Activated CD4-positive, alpha-beta T cell treated with anti-CD3 and anti-CD28 coated beads for 36 hours (primary cell): ENCODE measurements at places on chromosomes 6 and 20. TPM values are rescaled to one million over a fixed set of nuclear protein-coding genes. Genes with fewer than 3 reads are reported as not detected.

SSTR4 gene
- total RNA-seq: not detected

LPIN3 gene
- total RNA-seq: 4.0 TPM

MAFB gene
- total RNA-seq: not detected

GRCh38 chr20:24776755-24777271 lies 172.3 kb upstream of the CST7 start:
- DNase-seq: no peak
- H3K27me3 ChIP-seq: peaks cover 22% of the 10 kb centered on the region
- no peak overlapping the region for H3K27ac ChIP-seq
- no peak overlapping the region for H3K4me3 ChIP-seq
- peaks cover 9% of the 10 kb centered on the region for H3K4me1 ChIP-seq

GRCh38 chr6:53134601-53135235 lies 13.9 kb downstream of the GCM1 start:
- no peaks in the 10 kb centered on the region for H3K36me3 ChIP-seq
- H3K4me1 ChIP-seq: peaks cover 4% of the 10 kb centered on the region
- peak; percentile 9 for DNase-seq
- peaks cover 4% of the 10 kb centered on the region for H3K27me3 ChIP-seq
- no peak overlapping the region for H3K27ac ChIP-seq
- H3K4me3 ChIP-seq: no peak overlapping the region

DNA sequence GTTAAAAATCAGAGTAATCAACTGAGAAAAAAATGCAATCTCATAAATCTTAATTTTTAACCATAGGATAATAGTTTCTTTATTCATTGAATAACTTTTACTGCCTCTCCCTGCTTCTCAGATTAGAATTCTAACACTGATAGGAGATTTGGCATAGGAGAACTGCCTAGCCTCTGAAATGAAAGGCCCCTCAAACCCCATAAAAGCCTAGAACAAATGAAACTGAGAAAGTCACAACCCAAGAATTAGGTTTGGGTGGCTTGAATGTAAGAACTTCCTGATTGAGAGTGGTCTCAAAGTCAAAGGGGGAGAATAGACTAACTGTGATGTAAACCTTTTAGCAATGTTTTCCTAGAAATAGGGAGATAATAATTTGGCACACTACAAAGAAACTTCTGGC lies 52.2 kb downstream of the SAMD5 start:
- no peak for DNase-seq
- no peak overlapping the region for H3K4me3 ChIP-seq
- H3K36me3 ChIP-seq: no peaks in the 10 kb centered on the region
- no peaks in the 10 kb centered on the region for H3K4me1 ChIP-seq
- H3K27ac ChIP-seq: no peak overlapping the region

KHDC1 gene
- 2.8 TPM for total RNA-seq

- peaks cover 4% of the 10 kb centered on the region for H3K36me3 ChIP-seq
- H3K4me1 ChIP-seq: peaks cover 11% of the 10 kb centered on the region
- DNase-seq: peak; percentile 10
- peak overlapping the region; percentile 1 for H3K27ac ChIP-seq
These were observed 30.5 kb upstream of the HLA-G start for GRCh38 chr6:29797135-29797534.

GRCh38 chr6:163469459-163469985 lies 55.0 kb downstream of the QKI start:
- no peaks in the 10 kb centered on the region for H3K27me3 ChIP-seq
- no peak for DNase-seq
- H3K36me3 ChIP-seq: peaks cover 47% of the 10 kb centered on the region
- peaks cover 20% of the 10 kb centered on the region for H3K4me1 ChIP-seq
- H3K4me3 ChIP-seq: no peak overlapping the region
- no peak overlapping the region for H3K27ac ChIP-seq

GPLD1 gene
- 0.62 TPM for total RNA-seq

GRCh38 chr6:116267836-116268588 lies 11.7 kb downstream of the TSPYL1 start:
- peaks cover 22% of the 10 kb centered on the region for H3K4me1 ChIP-seq
- no peak overlapping the region for H3K27ac ChIP-seq
- H3K4me3 ChIP-seq: no peak overlapping the region
- peaks cover 23% of the 10 kb centered on the region for H3K36me3 ChIP-seq
- DNase-seq: no peak

- H3K36me3 ChIP-seq: peaks cover 8% of the 10 kb centered on the region
- peak overlapping the region; percentile 100 for H3K27ac ChIP-seq
- H3K4me3 ChIP-seq: peak overlapping the region; percentile 97
- no peak for DNase-seq
- peaks cover 11% of the 10 kb centered on the region for H3K4me1 ChIP-seq
- H3K27me3 ChIP-seq: no peaks in the 10 kb centered on the region
These were observed 577 bp upstream of the SCAND1 start for GRCh38 chr20:35954907-35955251.

RNF144B gene
- 3.9 TPM for total RNA-seq

MICB gene
- 19.7 TPM for total RNA-seq

DNA sequence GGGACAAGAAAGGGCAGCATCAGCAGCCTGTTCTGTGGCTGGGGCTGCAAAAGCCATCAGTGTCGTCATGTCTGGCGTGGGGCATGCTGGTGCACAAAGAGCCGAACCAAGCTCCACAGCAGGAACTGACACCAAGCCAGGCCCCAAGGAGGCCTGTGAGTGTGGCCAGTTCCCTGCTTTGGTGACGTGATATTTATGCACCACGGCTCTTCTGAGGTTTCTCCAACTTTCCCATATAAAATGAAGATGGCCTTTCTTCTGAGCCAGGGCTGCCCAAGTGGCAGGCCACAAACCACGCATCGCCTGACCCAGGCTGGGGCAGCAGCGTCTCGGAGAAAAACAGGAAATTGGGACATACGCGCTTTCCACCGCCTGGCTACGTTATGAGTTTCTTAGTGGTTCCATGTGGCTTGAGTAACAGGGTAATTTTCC lies 109.9 kb downstream of the RIN2 start:
- H3K36me3 ChIP-seq: no peaks in the 10 kb centered on the region
- H3K27me3 ChIP-seq: peaks cover 3% of the 10 kb centered on the region
- no peaks in the 10 kb centered on the region for H3K4me1 ChIP-seq
- no peak overlapping the region for H3K4me3 ChIP-seq
- DNase-seq: no peak

HACE1 gene
- 12.1 TPM for total RNA-seq

- H3K36me3 ChIP-seq: no peaks in the 10 kb centered on the region
- H3K27me3 ChIP-seq: peaks cover 12% of the 10 kb centered on the region
- peaks cover 23% of the 10 kb centered on the region for H3K4me1 ChIP-seq
- H3K27ac ChIP-seq: no peak overlapping the region
- no peak overlapping the region for H3K4me3 ChIP-seq
- no peak for DNase-seq
These were observed 120.6 kb downstream of the LY86 start for GRCh38 chr6:6709106-6709505.

DNA sequence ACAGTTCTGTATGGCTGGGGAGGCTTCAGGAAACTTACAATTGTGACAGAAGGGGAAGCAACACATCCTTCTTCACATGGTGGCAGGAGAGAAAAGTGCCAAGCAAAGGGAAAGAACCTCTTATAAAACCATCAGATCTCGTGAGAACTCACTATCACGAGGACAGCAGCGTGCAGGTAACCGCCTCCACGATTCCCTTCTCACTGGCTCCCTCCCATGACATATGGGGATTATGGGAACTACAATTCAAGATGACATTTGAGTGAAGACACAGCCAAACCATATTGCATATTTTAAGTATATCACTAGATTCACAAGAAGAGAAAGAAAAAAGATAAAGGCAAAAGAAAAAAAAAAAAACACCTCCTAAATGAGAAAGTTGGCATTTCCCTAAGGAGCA lies 431.9 kb upstream of the RGS17 start:
- H3K27me3 ChIP-seq: no peaks in the 10 kb centered on the region
- H3K4me3 ChIP-seq: no peak overlapping the region
- no peaks in the 10 kb centered on the region for H3K4me1 ChIP-seq
- no peak for DNase-seq
- H3K36me3 ChIP-seq: no peaks in the 10 kb centered on the region

DNA sequence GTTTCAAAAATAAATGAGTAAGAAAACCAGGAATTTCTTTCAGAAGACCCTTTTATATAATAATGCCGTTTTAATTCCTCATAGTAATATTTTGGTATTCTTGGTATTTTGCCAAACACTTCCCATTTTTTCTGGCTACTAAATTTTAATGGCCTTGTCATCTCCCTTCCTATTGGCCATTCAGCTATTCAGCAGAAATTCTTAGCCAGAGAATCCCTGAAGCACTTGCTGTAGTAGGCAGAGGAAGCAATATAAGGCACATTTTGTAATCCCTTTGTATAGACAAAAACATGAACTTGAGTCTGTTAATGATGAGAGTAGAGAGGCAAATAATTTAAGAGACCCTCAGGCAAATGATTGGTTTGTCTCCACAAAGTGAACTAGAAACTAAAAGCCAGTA lies 118.4 kb upstream of the LAMP5 start:
- no peaks in the 10 kb centered on the region for H3K4me1 ChIP-seq
- no peak overlapping the region for H3K4me3 ChIP-seq
- peaks cover 2% of the 10 kb centered on the region for H3K27me3 ChIP-seq
- H3K27ac ChIP-seq: no peak overlapping the region

GRCh38 chr6:56318851-56319250 lies 71.5 kb upstream of the COL21A1 start:
- no peaks in the 10 kb centered on the region for H3K4me1 ChIP-seq
- H3K4me3 ChIP-seq: no peak overlapping the region
- DNase-seq: no peak

DNA sequence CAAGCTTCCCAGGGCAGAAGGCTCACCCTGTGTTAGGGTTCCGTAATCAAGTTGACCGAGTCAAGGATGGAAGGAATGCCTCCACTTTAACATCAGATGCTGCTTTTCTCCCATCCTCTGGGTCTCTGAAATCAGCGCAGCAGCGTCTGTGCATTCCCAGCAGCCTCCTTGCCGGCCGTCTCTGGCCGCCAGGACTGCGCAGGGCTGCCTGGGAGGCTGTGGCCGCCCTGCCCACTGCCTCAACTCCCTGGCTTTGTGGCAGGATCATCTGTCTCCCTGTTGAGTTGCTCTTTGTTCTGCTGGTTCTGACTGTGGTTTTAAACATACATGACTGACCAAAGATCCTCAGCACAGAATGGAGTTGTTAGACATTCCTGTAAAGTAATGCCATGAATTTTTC lies 56.5 kb downstream of the DLL1 start:
- H3K27me3 ChIP-seq: no peaks in the 10 kb centered on the region
- H3K4me3 ChIP-seq: no peak overlapping the region
- no peaks in the 10 kb centered on the region for H3K36me3 ChIP-seq
- no peak for DNase-seq

DNA sequence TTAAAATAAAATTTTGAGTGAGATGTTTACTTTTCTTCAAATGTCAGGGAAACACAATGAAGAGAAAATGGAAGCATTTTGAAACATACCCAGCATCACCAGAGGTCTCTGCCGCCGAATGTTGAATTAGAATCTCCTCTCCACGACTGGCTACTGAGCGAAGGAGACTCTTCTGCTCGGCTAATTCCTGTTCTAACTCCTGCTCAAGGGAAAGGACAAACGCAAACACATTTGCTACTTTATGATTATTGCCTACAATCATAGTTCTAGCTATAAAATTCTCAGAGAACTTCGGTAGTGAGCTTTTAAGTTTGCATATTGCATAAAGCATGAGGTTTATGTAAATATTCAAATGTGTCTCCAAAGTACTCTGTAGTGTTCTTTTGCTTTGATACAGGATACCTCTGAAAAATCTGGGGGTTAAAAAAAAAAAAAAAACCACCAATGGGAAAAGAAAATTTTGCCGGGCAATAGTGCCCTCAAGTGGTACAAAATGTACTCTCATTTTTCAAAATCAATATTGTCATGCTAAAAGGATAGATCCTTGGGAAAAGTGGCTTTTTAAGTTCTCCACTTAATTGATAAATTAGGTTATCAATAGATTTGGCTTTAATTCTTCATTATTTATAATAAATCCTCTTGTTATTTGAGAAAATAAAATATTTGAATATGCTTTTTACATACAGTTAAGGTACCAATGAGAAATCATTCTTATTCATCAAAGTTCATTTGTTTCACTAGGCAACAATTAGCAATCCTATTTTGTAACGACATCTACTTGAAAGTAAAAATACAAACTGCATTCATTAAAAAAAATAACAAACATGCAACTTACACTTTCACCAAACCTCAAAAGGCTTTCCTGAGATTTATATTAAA lies 369.0 kb downstream of the SYNE1 start:
- no peaks in the 10 kb centered on the region for H3K27me3 ChIP-seq
- peaks cover 11% of the 10 kb centered on the region for H3K4me1 ChIP-seq
- no peak overlapping the region for H3K27ac ChIP-seq
- no peak overlapping the region for H3K4me3 ChIP-seq

RREB1 gene
- 14.7 TPM for total RNA-seq

DNA sequence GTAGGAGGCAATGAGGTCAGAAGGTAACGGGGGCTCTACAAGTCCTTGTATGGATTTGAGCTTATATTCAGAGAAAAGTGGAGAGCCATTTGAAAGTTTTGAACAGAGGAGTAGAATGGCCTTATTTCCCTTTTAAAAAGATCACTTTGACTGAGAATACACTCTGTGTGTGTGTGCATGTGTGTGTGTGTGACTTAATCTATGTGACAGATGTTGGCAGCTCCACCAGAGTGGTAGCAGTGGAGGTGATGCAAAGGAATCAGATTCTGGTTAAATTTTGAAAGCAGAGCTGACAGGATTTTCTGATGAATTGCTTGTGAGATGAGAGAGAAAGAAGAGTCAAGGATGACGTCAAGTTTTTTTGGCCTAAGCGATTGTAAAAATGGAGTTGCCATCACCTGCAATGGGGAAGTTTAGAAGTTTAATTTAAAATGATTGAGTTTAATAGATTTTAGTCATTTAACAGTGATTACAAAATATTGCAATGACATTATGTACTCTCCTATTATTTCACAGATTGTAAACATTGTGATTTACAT lies 172.2 kb upstream of the HEY2 start:
- peaks cover 25% of the 10 kb centered on the region for H3K27me3 ChIP-seq
- no peaks in the 10 kb centered on the region for H3K4me1 ChIP-seq
- DNase-seq: no peak
- H3K4me3 ChIP-seq: no peak overlapping the region
- H3K27ac ChIP-seq: no peak overlapping the region

- no peak overlapping the region for H3K27ac ChIP-seq
- no peaks in the 10 kb centered on the region for H3K4me1 ChIP-seq
- peaks cover 9% of the 10 kb centered on the region for H3K27me3 ChIP-seq
- H3K36me3 ChIP-seq: no peaks in the 10 kb centered on the region
- no peak for DNase-seq
These were observed 586.5 kb downstream of the EPM2A start for GRCh38 chr6:145148776-145149175.

DNA sequence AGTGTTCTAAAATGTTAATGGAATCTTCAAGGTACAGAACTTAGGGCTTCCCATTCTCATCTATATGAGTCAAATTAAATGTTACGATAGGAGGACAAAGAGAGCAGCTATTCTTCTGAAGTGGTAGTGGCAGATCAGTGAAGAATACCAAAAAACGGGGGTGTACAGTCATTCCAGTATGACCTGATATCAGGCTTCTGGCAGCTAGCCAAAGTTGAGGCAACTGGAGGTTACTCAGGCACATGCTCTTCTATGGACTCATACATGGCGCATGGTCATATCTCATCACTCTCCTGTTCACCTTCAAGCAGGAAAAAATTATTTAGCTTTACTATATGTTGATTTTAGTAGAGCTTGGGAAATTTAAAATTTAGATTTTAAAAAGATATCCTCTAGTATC lies 1608.8 kb downstream of the GRIK2 start:
- no peaks in the 10 kb centered on the region for H3K36me3 ChIP-seq
- peaks cover 2% of the 10 kb centered on the region for H3K27me3 ChIP-seq
- peak; percentile 4 for DNase-seq
- H3K4me3 ChIP-seq: no peak overlapping the region
- no peak overlapping the region for H3K27ac ChIP-seq
